Fibroblast of mammary gland (primary cell): ENCODE measurements at places on chromosomes 6 and 20.

DNA sequence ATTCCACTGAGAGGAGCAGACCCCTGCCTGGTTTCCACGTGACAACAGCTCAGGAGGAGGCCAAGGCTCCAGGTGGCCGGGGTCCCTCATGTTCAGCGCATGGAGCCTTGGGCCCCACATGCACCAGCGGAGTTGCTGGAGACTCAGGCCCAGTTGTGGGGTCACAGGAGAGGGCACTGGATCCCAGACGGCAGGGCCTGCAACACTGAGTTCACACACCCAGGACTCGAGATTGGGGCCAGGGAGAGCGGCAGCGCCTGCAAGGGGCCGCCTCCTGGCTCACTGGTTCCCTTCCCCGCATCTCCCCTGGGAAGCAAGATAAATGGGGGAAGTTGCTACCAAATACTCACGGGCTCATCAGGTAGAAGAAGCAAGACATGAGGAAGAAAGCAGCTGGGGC lies 348.1 kb downstream of the ZFAND3 start:
- DNase-seq = no peak

- DNase-seq = peak; percentile 96
Measured at GRCh38 chr20:48682529-48683363, 145.1 kb downstream of the PREX1 start.

GRCh38 chr6:32146287-32146686 lies 5.5 kb downstream of the PRRT1 start:
- DNase-seq = no peak

DNA sequence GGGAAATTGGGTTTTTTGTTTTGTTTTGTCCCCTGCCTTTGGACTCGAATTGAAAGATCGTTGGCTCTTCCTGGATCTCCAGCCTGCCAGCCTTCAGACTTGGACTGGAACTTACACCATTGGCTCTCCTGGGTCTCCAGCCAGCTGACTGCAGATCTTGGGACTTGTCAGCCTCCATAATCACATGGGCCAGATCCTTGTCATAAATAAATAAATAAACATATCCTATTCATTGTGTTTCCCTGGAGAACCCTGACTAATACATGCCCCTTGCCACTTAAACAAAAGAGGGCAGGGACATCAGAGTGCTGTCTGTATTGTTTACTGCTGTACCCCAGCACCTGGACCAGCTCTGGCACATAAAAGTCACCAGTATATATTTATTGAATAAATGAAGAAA lies 101.5 kb downstream of the CAP2 start:
- no peak for DNase-seq

- peak; percentile 56 for DNase-seq
Measured at GRCh38 chr6:43263314-43264178, 20.3 kb downstream of the TTBK1 start.

DNA sequence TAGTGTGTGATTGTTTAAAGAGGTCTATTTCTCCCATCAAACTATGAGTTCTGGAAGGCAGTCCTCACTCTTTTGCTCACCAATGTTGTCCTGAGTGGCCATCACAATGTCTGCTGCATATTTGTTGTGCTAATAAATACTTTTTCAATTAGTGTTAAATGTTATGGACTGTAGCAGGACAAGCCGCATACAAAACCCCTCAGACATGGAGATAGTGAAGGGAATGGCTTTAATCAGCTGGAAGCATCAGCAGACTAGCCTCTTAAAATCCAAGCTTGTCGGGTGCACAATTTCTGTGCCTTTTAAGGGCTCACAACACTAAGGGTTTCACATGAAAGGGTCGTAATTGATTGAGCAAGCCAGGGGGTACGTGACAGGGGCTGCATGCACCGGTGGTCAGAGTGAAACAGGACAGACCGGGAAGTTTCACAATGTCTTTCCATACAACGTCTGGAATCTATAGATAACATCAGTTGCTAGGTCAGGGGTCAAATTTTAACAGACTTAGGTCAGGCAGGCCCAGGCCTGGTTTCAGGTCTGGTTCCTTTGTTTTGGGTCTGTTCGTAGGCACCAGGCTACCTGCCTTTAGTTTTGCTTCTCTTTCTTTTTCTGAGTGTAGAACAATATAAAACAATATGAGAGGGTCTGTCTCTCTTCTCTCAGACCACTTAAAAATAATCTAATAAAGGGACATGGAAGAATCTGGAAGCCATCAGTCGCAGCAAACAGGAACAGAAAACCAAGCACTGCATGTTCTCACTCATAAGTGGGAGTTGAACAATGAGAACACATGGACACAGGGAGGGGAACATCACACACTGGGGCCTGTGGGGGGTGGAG lies 327.6 kb upstream of the HTR1E start:
- no peak for DNase-seq

- DNase-seq = no peak
Measured at GRCh38 chr6:9455864-9456658, 958.8 kb downstream of the TFAP2A start.

DNA sequence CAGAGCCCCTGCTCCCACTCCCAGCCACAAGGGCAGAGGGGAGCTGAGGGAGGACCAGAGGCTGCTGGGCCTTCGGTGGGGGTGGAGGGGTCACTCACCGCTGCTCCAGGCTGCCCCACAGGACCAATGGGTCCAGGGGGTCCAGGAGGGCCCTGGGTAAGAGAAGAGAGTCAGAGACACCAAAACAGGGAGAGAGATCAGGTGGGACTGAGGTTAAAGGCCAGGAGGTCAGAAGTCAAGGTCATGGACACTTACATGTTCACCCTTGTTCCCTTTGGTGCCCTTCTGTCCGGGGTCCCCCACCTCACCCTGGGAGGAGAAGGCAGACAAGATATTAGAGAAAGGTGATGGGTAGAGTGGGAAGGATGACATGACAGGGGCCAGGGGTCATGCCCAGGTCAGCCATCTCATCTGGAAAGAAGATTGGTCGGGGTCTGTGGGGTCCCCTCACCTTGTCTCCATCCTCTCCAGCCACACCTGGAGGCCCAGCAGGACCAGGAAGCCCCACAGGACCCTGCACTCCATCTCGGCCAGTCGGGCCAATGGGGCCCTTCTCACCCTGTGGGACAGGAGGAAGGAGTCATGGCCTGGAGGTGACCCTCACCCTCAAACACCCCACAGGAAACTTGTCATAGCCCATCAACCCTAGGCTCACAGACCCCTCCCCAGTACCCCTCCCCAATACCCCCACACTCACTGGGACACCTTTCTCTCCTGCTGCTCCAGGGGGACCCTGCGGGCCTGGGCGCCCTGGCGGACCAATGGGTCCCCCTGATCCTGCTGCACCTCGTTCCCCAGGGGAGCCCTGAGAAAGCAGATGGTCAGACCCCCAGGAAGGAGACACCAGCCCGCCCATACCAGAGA lies 21.0 kb downstream of the COL11A2 start:
- DNase-seq = no peak

DNA sequence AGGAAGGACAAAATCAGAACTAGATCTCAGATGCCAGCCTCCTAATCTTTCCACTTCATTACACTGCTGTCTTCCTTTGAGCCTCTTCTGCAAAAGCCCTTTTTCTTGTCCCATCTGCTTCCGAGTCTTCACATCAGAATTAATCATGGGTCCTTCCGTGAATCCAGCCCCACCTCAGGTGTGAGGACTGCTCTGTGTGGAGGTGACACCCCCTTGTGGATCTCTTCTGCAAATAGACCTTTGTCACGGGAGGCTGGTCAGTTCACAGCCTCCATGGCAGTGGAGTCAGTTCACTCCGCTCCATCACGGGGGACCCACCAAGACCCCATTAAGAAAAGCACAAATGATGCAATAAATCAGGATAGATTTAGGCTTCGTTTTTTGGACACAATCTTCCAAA lies 171.1 kb downstream of the ADAT2 start:
- peak; percentile 26 for DNase-seq

GRCh38 chr6:87494761-87495422 lies 22.1 kb downstream of the SLC35A1 start:
- DNase-seq = no peak

DNA sequence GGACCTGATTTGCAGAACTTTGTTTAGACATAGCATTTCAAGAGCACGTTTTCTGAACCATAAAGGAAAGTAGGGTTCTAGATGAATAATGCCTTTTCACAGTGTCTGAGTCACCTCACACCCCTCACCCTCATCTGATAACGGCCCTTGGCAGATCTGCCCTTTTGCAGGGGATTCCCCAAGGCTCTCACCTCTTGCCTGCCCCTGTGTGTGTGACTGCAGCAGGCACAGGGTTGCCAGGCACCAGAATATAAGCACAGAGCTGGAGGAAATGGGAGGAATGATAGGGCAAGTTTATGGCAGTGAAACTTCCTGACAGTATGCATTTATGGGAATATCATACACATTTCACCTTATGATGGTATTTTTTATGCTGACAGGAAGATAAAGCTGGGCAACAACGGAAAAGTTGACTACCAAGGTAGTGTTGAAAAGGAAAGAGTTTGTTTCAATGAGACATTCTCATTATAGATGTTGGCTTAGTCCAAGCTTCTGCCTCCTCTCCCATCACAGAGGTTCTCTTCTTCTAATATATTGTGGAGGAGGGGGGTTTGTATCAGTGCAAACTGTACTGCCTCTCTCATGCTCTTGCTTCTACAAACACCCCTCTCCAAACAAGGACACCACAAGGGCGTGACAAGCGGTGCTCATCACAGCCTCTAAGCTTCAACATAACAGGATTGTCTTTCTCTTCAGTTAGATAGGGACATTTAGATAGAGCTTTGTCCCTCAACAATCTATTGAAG lies 101.5 kb upstream of the BACH2 start:
- no peak for DNase-seq

- no peak for DNase-seq
Measured at GRCh38 chr6:159148641-159149040, 20.6 kb upstream of the FNDC1 start.

DNA sequence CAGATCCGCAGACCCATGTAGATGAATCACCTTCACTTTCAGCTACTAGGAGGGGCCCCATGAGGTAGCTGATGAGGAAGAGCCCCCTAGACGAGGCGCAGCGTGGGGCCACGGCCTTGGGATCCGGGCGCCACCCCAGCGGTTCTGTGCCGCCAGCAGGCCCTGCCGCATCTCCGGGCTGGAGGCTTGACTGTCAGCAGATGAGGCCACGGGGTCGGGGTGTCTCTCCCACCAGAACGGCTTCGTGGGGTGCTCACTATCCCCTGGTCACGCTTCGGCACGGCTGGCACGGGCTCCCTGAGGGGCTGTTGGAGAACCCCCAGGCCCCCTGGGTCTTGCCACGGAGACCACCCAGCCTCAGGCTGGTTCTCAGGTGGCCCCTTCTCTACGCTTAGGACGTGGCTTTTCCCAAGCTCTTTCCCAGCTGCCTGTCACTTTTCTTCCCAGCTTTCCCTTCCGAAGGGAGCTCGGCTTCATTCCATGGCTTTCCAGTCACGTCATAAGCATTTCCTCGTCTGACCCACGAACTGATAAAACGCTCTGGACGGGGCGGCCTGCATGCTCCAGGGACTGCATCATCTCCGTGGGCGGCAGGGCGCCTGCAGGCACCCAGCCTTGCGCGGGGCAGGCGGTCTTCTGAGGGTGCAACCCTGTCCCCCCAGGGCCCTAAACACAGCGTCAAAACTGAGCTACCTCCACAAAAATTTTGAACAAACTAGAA lies 85.9 kb downstream of the THBS2 start:
- DNase-seq = peak; percentile 96

- no peak for DNase-seq
Measured at GRCh38 chr20:61569825-61570224, 317.8 kb downstream of the CDH4 start.

- DNase-seq = no peak
Measured at GRCh38 chr20:911882-912600, 4.1 kb downstream of the ANGPT4 start.
